Psoas muscle (tissue), 8 donors: ENCODE measurements at places on chromosomes 5 and 9. TPM values are rescaled to one million over a fixed set of nuclear protein-coding genes. Genes with fewer than 3 reads are reported as not detected.

DNA sequence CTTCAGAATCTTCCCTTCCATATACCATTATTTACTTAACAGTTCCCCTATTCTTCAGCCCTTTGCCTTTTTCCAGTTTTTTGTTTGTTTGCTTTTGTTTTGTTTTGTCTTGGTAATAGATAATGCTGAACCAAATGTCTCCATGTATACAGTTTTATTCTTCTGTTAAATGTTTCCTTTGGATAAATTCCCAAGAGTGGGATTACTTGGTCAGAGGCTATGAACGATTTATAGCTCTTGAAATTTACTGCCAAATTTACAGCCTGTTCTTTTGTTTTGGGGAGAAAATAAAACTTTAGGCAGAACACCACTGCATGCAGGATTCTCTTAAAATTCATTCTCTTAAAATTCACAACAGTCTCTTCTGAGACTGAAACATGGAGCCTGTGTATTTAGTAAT is 38.6 kb downstream of the NR4A3 start:
- DNase-seq: no peak

GRCh38 chr5:35919191-35919590 is 19.2 kb downstream of the CAPSL start:
- no peak for DNase-seq

DNA sequence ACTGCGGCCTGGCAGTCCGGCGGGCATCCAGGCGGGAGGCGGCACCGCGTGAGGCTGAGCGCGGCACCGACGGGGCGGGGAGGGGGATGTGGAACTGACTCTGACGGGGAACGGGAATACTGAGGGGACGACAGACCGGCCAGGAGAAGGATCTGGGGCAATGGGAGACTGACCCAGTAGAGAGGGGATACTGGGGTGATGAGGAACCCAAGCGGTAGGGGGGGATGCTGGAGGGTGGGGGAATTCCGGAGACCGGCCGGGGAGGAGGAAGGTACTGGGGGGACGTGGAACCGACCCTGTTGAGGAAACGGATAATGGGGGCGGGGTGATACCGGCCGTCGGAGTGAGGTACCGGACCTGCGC is 423 bp downstream of the IPPK start:
- DNase-seq: no peak

Gene SLC6A19
- total RNA-seq: not detected

GRCh38 chr5:113984928-113985327 is 376.9 kb upstream of the KCNN2 start:
- no peak for DNase-seq
